SK-N-MC (cell line): ENCODE measurements at places on chromosomes 3 and 15.

GRCh38 chr15:69809421-69809820 is 288.3 kb downstream of the TLE3 start:
- no peak for DNase-seq

GRCh38 chr3:125109536-125109925 is 53.7 kb upstream of the HEG1 start:
- no peak for DNase-seq

GRCh38 chr3:159301961-159302360 is 500.1 kb downstream of the MFSD1 start:
- no peak for DNase-seq

DNA sequence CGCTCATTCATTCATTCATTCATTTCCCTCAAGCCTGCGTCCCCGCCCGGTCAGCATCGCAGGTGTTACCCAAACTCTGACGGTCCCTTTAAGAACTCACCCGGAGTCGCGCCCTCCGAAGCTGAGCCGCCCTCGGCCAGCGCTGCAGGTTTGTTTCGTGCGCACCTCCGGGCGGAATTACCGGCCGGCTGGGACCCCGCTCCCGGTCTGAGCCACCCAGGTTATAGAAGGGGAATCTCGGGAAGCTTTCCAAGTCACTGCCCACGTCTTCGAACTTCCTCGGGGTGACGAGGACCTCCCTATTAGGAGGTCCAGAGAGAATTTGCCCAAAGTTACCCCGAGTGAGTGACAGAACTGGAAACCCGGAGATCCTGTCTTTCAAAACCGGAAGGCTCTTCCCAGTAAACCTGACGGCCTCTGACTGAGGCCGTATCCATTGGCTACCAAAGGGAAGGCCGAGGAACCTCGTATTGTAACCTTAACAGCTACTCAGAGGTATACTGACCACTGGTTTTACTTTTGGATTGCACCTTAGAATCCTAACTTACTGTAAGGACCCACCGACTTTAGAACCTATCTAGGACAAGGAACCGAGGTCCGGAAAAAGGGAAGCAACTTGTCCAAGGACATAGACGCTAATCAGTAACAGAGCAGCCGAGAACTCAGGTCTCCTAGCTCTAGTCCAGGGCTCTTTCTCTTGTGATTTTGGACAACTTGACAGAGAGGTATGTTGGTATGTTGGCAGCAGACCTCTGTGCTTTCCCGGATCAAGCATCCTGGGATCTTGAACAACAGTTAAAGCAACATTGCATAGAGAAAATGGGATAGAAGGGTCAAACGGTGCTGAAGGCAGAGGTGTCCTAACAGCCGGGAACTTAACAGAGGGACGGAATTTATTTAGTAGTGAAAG is 788 bp upstream of the DLG1 start:
- no peak for DNase-seq

GRCh38 chr3:185986198-185986777 is 48.5 kb upstream of the TRA2B start:
- no peak for DNase-seq

DNA sequence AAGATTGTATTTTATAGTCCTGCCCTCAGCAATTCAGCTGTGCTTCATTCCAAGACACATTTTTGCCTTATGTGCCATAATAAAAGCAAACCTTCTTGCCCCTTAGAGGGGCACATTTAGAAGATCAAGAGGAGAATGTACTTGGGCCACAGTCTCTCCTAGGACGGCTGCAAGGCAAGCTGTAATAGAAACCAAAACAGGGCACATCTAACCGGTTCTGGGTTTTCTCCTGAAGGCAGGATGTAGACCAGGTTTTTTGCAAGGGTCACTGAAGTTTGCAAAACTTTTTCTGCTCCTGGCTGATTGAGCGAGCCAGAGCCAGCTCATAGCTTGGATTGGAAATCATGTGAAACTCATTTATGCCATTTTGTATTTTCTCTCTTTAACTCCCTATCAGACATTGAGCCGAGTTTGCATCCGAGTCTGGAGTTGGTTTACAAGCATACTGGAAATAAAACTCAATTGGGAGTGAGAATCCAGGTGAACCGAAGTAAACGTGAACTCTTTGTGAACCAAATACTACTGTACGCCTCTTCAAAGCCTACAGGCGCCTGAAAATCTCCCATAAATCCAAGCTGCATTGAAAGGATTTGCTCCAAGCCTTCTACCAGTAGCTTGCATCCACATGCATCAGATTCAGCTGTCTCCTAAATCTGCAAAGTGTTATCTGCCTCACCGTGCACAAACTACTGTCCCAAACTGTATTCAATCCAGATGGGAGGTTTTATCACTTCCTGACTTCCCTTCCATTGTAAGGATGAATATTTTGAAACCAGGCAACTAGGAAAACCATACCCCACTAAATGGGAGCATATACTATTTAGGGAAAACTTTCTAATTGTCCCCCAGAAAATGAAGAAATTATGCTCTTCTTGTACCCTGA is 60.9 kb upstream of the TSC22D2 start:
- peak; percentile 92 for DNase-seq

DNA sequence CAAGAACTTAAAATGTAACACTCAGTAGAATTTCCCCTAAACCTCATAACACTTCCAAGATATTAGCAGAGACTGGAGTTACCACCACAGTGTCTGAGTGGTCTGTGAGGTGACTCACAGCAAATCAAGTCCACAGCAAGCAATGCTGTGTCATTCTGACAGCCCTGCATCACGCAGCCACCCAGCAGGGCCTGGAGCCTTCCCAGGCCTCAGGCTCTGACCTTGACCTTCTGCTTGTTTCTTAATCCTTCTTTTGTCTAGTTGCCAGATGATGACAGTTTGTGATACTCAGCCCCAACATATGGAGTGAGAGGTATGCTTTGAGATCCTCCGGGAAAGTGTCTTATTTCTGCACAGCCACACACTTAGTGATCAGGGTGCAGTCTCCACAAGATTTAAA is 82.5 kb downstream of the TOP2B start:
- DNase-seq = no peak
